Stimulated activated CD4-positive, alpha-beta T cell treated with anti-CD3 and anti-CD28 coated beads, Interleukin-1b, Interleukin-23, amount 100 ng/mL, for 1 hour (primary cell): ENCODE measurements at places on chromosomes 16 and 17.

- no peak for DNase-seq
Measured at GRCh38 chr17:8879410-8879809, 11.9 kb upstream of the PIK3R6 start.

- peak; percentile 29 for DNase-seq
Measured at GRCh38 chr17:3012926-3013581, 50.4 kb downstream of the OR1D5 start.

- DNase-seq: no peak
Measured at GRCh38 chr17:82734987-82735866, at the start of gene FN3K. TSS of gene FN3K (plus strand) at chr17:82735615. CDS start at chr17:82735637, 22 bp downstream.

- DNase-seq: peak; percentile 84
Measured at GRCh38 chr16:29961479-29962343, at the start of gene TMEM219. TSS of gene TMEM219 (plus strand) at chr16:29962079. CDS start at chr16:29963144, 1,065 bp downstream.

DNA sequence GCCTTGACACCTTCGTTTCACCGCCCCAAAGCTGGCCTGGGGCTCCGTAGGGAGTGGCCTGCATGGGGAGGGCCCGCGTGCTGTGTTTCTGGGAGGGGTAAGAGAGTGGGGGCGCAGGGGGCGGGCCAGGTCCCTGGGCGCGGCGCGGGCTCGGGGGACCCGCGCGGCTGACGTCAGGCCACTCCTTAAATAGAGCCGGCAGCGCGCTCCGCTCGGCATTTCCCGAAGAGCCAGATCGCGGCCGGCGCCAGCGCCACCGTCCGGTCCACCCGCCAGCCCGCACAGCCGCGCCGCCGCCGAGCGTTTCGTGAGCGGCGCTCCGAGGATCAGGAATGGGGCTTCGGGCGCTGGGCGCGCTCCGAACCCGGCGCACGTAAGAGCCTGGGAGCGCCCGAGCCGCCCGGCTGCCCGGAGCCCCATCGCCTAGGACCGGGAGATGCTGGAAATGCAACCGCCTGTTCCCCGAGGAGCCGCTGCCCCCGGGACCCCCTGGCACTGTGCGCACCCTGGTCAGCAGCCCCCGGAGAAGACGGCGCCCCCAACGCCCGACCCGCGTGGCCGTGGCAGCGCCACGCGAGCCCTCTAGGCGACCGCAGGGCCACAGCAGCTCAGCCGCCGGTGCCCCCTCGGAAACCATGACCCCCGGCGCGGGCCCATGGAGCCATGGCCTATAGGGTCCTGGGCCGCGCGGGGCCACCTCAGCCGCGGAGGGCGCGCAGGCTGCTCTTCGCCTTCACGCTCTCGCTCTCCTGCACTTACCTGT is at the start of gene HS3ST2:
Gene HS3ST2 (plus strand): TSS at position 215 of the 763 bp plus-strand sequence. CDS start 449 bp downstream, at position 664.
- DNase-seq: no peak

DNA sequence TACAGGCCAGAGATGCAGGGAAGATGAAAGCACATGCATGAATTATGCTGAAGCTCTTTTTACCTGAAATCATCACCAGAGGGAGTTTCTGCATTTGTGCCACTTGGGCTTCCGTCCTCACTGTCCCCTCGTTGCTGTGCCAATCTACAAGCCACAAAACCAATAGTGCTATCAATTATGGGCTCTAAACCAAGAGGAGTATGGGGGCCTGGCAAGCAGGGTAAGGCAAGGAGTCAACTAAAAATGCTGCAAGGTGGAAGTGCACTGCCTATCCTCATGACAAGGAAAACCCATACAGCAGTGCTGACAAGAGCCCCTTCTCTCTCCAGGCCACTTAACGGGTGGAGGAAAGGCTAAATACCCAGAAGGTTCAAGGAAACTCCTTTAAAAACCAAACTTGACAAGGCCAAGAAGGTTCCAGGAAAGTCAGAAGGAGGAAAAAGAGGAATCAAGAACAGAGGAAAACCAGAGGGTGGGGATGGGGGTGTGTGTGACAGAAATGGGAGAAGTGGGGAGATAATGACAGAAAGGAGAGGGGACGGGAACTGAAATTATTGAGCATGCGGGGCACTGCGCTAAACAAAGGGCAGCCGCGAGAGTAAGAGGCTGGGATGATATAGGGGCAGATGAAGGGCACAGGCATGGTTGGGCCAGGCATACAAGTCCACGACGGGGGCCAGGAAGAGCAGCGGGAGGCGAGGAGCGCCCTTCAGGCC is 674 bp downstream of the C17orf75 start:
- DNase-seq: peak; percentile 21

DNA sequence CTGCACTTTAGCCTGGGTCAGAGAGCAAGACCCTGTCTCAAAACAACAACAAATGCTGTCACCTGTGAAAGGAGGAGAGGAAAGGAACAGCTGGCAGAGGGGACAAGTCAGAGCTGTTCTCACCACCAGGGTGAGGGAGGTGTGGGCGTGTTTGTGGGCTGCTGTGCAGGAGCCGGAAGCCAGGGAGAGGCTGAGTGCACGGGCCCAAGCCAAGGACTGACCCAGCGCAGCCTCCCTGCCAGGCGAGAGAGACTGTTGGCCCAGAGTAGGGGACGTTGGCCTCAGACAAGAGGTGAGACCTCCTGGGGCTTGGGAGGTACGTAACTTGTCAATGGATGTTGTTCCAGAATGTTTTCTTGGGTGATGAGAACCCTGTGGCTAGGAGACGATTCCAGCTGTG is 10.7 kb downstream of the SPNS2 start:
- no peak for DNase-seq

GRCh38 chr16:13873835-13874438 is 46.0 kb upstream of the ERCC4 start:
- no peak for DNase-seq

- DNase-seq: no peak
Measured at GRCh38 chr16:65312071-65312470, 190.2 kb upstream of the CDH11 start.

DNA sequence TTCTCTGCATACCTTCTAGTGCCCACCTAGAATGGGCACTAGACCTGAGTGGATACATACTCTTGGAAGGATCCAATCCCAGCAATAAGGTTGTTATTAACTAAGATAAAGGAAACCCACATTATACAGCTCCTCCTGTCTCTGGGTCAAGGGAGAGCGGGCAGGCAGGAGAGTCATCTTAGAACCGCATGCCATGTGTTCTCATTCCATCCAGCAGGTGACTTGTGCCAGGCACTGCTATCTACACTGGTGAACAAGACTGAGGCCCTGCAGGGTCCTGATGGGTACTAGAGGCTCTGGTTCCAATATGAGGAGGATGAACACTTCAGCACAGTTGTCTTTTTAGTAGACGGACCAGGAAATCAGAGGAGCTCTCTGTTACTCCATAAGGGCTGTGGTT is 5.9 kb upstream of the CD300H start:
- DNase-seq: no peak

DNA sequence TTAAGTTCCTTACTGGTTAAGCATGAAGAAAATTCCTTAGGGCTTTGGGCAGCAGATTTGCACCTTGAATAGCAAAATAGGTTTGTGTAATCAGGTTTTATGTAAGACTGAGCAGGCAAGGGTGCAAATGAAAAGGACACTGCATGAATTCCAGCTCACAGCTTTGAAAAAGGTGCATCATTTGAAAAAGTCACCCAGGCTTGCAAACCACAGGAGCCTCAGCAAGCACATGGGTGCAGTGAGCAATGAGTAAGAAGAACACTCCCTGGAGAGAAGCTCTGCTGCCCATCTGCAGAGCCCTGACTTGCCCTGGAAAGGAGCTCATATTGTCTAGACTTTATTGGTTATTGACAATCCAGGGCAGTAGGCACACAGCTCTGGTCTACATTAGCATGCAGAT is 165.6 kb upstream of the KCNJ16 start:
- no peak for DNase-seq

DNA sequence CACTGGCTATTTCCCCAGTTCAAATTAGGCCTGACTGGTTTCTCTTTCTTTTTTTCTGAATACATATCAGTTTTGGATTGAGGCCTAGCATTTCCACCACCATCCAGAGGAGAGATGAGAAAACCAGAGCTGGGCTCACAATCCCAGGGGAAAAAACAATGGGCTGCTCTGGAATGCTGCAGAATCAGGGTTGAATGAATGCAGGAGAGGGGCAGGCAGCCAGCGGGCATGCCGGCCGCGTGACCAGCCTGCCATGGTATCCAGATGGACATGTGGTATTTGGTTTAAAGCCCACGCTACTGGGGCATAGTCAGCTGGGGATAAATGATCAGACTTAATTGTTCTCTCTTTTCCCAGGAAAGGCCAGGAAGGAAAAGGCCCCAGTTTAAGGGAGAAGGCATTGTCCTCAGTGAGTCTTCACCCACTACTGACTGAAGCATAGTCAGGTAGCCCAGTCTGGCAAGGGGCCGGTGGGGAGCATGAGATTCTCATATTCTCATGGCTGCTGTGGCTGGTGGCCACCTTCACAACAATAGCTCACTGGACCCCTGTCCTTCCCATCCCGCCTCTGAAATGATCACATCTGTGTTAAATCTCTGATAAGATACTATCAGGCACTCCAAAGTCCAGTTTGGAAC is 38.7 kb upstream of the RHOT1 start:
- DNase-seq: no peak

- no peak for DNase-seq
Measured at GRCh38 chr16:79269211-79269863, 331.2 kb downstream of the MAF start.

- no peak for DNase-seq
Measured at GRCh38 chr17:83072600-83073358, 6.6 kb upstream of the METRNL start.

- DNase-seq: no peak
Measured at GRCh38 chr17:70636517-70637133, 467.3 kb downstream of the KCNJ2 start.

- no peak for DNase-seq
Measured at GRCh38 chr16:14248791-14249190, 177.7 kb downstream of the MRTFB start.
